ENCODE measurements at places on chromosomes 3 and 15. TPM values are rescaled to one million over a fixed set of nuclear protein-coding genes. Genes with fewer than 3 reads are reported as not detected.
A peak's percentile ranks its signal among the peaks of the same experiment; 100 is the strongest.

The PP2D1 gene
- total RNA-seq, result not detected

GRCh38 chr15:25783607-25784540 lies 79.3 kb downstream of the ATP10A start:
- no peaks in the 10 kb centered on the region for H3K27me3 ChIP-seq
- no peaks in the 10 kb centered on the region for H3K36me3 ChIP-seq
- no peak overlapping the region for H3K27ac ChIP-seq
- peaks cover 25% of the 10 kb centered on the region for H3K4me1 ChIP-seq
- no peak for DNase-seq

DNA sequence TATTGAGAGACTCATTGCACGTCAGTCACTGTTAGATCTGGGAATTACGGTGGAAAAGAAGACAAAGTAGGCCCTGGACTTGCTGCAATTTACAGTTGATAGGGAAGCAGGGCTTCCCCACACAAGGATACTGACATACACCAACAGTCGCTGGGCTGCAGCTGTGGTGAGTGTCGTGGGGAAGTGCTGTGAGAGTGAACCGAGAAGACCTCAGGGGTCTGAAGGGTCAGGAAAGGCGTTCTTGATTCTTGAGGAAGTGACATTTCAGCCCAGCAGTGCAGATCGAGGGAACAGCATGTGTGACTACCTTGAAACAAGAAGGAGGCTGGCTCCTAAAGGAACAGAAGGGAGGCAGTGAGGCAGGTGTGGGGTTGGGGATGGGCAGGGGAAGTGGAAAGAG lies 22.5 kb downstream of the MYZAP start:
- H3K4me1 ChIP-seq, result peaks cover 89% of the 10 kb centered on the region
- DNase-seq, result no peak
- peak overlapping the region; percentile 54 for H3K27ac ChIP-seq
- H3K4me3 ChIP-seq, result no peak overlapping the region

DNA sequence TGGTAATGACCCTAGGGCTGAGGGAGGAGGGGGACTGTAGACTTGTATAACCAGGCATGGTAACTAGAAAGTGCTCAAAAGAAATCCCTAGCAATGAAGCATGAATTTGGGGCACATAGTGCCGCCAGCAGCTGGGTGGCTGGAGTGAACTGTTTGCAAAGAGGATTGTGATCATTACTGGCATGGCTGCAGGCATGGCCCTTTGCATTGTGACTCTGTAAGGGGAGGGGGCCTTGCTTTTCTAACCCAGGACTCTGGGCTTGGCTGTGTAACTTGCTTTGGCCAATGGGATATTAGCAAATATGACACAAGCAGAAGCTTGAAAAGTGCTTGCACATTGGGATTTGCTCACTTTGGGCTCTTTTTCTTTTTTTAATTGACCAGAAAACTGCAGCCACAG lies 112.5 kb upstream of the RAD18 start:
- H3K4me1 ChIP-seq, result peaks cover 8% of the 10 kb centered on the region
- no peaks in the 10 kb centered on the region for H3K27me3 ChIP-seq
- H3K27ac ChIP-seq, result no peak overlapping the region
- H3K4me3 ChIP-seq, result no peak overlapping the region
- no peak for DNase-seq
